ENCODE measurements at places on chromosomes 12 and 14.

DNA sequence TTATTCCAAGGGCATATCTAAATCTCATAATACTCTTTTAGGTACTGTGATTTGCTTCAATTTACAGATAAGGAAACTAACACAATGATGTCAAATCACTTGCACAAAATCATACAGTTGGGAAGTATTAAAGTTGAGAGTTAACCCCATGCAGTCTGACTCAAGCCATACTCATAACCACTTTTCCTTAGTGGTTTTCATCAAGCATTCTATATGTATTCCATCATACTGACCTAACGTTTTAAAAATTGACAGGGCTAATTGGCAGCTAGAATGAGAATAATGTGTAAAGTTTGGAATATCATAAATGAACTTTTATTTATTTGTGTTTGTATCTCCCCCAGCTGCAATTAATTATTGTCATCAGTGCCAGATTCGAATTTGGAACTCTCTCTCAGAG, 20.9 kb downstream of the PUS7L start:
- peak; percentile 82 for DNase-seq

DNA sequence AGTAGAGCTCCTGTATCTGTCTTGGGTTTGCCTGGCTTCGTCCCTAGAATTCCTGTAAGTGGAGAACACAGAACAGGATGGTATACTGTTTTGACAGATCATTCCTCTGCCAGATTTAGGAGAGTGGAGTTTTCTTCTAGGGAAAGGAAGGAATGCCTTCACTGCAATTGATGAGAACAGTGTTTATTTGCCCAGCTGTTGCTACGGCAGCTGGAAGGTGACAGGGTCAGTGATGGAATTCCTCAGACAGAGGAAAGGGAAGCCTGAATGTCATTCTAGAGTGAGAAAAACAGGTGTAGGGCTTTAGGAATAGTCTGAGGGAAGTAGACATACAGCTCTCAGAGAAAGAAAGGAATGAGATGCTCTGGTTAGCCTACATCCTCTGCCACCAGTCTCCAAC, 11.7 kb downstream of the CSRNP2 start:
- no peak for DNase-seq

DNA sequence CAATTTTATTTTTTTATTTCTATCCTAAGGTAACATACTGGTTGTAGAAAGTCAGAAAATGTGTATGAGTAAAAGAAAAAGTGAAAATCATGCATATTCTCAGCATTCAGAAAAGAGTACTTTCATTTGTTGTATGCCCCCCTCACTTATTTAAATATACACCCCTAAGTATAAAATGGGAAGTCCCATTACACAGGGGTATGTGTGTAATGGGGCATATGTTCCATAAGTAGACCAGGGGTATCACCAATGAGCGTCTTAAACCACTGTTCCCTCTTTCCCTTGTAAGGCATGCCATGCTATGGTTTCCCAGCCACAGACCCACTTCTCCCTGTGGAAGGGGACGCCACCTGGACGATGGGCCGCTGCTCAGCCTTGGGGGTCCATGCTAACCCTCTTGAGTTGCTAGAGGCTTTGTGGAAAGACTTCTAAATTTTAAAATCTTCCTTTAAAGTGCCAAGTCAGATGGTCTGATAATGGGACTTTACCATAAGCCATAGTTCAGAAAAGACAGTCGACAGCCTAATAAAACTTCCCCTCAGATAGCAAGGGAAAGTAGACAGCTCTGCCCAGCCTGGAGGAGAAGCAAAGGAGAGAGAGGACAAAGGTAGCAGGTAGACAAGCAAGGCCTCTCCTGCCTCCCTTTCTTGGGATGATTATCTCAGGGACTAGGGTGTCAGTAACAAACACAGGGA, 118.2 kb downstream of the ZFP36L1 start:
- DNase-seq: no peak

DNA sequence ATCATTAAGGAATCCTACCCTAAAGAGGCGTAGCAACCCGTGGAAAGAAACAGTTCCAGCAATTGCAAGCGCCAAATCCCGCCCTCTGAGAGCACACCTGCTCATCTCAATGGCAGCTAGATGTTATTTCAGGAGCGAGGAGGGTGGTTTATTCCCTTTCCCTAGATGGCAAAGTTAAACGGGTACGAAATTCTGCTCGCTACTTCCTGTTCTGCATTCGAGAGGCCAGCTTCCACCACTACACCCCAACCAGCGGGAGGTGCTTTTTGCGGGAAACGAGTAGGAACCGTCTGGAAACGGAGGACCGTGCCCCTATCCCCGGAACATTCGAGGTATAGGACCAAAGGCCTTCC, 536 bp downstream of the VPS29 start:
- DNase-seq: peak; percentile 70

- no peak for DNase-seq
Observed at GRCh38 chr14:22315336-22315735, 273.7 kb downstream of the DAD1 start.

DNA sequence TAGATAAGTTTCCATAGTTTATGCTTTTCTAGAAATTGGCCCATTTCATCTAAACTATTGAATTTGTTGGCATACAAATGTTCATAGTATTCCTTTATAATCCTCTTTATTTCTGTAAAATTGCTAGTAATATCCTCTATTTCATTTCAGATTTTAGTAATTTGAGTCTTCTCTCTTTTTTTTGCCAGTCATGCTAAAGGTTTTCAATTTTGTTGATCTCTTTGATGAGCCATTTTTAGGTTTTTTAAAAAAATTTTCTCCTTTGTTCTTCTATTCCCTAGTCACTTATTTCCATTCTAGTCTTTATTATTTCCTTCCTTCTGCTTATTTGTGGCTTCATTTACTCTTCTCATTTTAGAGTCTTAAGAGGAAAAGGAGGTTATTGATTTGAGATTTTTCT, 19.4 kb upstream of the PPM1A start:
- no peak for DNase-seq

GRCh38 chr14:66629499-66629898, 121.6 kb downstream of the GPHN start:
- DNase-seq: no peak

- peak; percentile 9 for DNase-seq
Observed at GRCh38 chr12:100199347-100200149, 1.1 kb upstream of the ACTR6 start.

DNA sequence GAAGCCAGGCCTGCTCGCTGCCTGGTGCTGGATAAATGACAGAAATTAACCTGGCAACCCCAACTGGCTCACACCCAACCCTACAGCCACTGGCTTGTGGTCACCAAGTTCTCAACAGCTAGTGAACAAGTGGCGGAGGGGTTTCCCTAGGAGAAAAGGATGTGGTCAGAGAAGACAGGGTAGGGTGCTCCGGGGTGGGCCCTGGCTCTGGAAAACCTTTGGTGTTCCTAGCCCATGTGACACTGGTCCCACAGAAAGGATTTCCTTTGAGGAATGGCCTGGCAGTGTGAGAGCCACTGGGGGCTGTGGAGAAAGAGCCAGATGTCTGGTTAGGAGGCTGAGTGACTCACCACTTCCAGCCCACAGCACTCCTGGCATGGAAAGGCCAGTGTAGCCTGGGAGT, 8.7 kb downstream of the SYNE3 start:
- DNase-seq: peak; percentile 73
